ENCODE measurements at places on chromosomes 16 and 17.

DNA sequence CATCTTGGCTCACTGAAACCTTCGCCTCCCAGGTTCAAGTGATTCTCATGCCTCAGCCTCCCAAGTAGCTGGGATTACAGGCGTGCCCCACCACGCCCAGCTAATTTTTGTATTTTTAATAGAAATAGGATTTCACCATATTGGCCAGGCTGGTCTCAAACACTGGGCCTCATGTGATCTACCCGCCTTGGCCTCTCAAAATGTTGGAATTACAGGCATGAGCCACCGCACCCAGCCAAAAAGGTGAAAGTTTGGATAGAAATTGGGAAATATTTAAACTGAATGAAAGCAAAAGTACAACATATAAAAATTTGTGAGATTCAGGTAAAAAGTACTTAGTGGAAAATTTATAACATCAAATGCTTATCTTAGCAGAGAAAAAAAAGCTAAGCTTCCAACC is 52.9 kb upstream of the KIFC3 start:
- DNase-seq: no peak

GRCh38 chr16:80610481-80611156 is 69.8 kb downstream of the DYNLRB2 start:
- DNase-seq: no peak

- DNase-seq: no peak
Measured at GRCh38 chr16:77937473-77938149, 84.7 kb upstream of the CLEC3A start.

GRCh38 chr17:75980188-75981018 is 1.4 kb downstream of the TEN1 start:
- no peak for DNase-seq
